ENCODE measurements at places on chromosomes 11 and 22. TPM values are rescaled to one million over a fixed set of nuclear protein-coding genes. Genes with fewer than 3 reads are reported as not detected.
A peak's percentile ranks its signal among the peaks of the same experiment; 100 is the strongest.

GRCh38 chr22:34761111-34761510 lies 304.8 kb upstream of the ISX start:
- DNase-seq, result no peak

DNA sequence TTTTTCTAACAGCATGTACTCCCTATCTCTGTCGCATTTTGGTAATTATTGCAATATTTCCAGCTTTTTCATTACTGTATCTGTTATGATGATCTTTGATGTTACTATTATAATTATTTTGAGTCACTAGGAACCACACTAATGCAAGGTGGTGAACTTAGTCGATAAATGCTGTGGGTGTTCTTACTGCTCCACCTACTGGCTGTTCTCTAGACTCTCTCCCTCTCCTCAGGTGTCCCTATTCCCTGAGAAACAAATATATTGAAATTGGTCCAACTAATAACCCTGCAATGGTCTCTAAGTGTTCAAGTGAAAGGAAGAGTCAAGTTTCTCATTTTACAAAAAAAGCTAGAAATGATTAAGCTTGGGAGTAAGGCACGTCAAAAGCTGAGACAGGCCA lies 10.5 kb downstream of the ARL14EP start:
- no peak for DNase-seq

- DNase-seq, result peak; percentile 2
Measured at GRCh38 chr11:45563171-45563570, 102.3 kb downstream of the CHST1 start.

GRCh38 chr11:62786318-62787004 lies 741 bp upstream of the TMEM179B start:
- peak; percentile 98 for DNase-seq

The KCNE3 gene
- total RNA-seq, result 1.8 TPM

The HMGXB4 gene
- 20.9 TPM for total RNA-seq

- no peak for DNase-seq
Measured at GRCh38 chr11:129283141-129283540, 91.0 kb upstream of the ARHGAP32 start.

DNA sequence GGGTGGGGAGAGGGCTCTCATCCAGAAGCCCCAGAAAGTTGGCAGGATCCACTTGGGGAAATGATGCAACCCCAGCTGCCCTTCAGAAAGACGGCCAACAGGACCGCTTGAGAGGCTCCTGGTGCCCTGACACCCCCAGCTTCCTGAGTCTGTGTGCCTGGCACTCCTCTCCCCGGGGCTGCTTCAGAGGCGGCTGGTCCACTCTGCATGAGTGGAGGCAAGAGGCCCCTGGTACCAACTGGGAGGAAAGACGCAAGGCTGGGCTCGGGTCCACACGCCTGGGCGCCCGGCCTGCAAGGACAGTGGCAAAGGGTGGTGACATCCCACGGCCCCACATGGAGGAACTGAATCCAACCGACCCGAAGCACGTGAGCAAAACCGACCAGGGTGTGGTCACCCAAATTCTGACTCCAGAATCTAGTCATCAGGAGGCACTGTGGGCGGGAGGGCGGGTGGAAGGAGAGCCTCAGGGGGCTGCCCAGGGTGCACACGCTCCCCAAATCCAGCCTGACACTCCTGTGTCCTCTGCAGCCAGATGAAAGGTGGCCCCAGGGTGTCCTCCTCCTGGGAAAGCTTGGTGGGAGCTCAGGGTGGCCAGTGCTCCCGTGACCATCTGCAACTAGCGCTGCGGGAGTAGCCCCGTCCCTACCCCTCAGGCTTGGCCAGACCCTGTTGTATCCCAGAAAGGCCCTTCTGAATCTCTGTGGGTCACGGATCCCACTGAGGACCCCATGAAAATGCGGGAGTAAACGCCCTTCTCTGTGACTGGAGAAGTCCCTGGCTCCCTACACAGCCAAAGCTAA lies 3.7 kb downstream of the RNH1 start:
- DNase-seq, result peak; percentile 96

- no peak for DNase-seq
Measured at GRCh38 chr11:112481431-112481830, 220.8 kb upstream of the PLET1 start.

- no peak for DNase-seq
Measured at GRCh38 chr11:47467357-47467756, 18.4 kb upstream of the RAPSN start.

The MMP3 gene
- 5.1 TPM for total RNA-seq

DNA sequence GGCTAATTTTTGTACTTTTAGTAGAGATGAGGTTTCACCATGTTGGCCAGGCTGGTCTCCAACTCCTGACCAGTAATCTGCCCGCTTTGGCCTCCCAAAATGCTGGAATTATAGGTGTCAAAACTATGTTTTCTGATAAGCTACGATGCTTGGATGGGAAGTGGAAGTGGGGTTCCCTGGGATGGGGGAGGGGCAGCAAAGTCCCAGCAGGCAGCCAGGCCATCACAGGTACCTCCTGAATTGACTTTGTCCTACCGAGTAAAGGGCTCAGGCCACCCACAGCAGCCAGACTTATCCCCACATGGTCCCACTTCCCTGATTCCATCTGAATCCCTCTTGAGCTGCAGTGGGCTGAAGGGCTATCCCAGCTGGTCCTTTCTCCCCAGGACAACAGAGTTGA lies 6.9 kb downstream of the FTH1 start:
- DNase-seq, result no peak

GRCh38 chr11:61343792-61344745 lies 11.0 kb downstream of the TKFC start:
- peak; percentile 34 for DNase-seq

The CNGA4 gene
- under 0.01 TPM for total RNA-seq

DNA sequence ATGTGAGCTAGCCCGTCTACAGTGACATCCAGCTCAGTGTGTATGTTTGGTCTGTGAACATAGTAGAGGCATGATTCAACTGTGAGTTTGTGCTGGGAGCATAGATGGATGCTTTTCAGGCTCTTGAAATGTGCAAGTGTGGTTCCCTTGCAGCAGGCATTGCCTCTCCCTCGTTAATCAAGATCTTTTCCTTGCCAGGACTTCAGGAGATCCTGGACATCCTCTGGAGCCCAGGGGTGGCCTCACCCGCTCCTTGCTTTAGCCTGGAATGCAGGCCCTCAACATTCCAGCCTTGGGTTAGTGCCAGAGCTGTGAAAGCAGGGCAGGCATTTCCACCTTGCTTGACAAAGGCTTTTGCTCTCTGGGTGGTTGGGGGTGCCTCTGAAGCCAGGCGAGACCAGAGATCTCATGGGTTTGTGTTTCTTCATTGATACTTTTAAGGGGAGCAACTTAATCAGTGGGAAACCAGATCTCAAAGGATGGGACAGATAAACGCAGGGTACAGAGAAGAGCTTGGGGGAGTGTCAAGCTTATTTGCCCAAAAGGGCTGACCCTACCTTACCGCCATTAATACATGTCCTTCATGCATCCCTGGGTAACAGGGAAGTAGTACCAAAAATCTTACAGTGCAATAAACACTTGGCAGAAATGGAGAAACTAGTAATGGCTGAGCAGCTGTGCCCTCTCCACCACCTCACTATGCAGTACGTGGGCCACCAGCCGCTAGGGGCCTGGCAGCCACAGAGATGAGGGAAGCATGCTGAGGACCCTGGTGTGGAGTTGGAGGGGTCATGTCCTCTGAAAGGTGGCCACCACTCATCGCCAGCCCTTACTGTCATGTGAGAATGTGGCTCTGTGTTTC lies 72.1 kb downstream of the PTPRJ start:
- DNase-seq, result peak; percentile 81

DNA sequence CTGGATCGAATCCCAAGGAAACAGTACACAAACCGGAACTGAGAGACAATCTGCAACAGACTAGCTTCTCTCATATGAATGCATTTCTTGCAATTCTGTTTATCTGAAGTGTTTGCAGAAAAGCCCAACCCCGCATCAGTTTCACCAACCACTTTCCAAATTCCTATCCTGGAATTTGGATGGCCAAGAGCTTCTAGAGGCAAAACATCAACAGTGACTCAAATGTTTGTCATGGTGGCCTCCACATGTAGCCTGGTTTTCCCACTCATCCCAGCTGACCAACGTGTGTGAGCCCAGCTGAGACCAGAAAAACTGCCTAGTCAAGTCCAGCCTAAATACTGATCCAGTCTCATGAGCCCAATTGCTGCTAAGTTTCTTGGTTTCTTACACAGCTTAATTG lies 8.3 kb upstream of the MIEF1 start:
- peak; percentile 98 for DNase-seq

DNA sequence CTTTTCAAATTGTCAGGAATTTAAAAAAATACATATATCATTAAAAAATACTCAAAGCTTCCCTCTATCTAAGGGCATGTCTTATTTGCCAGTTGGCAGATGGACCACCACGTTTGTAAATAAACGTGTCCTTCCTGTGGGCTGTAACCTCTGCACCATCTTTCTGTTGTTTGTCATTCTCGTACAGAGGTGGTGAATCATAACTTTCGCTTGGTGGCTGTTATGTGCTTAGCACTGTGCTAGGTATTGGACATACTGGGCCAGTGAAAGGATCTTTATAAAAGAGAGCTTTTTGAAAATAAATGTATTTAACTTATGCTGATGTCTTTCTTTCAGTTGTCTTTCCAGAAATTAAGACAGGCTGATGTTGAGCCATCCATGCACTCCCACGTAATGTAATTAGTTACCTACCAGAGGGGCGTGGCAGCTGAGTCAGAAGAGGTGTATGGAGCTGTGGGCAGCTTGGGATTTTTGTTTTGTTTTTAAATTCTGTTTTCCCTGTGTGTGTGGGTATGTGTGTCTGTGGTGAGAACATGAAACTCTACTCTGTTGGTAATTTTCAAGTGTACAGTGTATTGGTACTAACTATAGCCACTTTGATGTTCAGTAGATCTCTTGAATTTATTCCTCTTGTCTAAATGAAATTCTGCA lies 62.7 kb downstream of the TECTA start:
- no peak for DNase-seq

DNA sequence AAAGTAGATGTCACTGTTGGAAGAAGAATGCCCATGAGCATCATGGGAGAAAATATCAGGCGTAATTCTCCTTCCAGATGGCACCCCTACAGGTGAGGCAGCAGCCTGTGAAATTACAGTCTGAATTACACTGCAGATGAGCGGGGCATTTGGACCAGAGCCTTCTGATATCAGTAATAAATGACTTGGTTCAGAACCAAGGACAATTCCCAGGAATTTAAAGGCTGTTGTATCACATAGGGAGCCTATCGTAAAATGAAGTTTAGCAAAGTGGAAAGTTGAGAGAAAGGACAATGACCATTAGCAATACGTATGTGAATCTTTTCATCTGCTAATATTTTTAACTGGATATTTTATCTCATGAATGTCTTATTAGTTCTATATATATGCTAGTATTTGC lies 61.3 kb downstream of the PRMT3 start:
- no peak for DNase-seq

DNA sequence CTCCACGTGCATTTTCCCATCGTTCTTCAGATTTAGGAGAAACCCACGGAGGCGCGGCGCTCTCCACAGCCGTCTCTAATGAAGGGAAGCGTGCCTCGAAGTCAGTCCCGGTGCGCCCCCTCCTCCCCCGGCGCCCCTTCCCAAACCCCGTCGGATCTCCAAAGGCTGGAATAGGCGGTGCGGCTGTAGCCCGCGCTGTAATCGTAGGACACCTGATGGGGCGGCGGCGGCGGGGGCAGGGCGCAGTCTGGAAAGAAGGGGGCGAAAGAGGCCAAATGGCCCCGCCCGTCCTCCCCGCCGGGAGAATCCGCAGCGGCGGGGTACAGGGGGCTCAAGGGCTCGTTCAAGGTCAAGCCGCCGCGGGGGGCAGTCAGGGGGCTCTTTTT lies 1.3 kb downstream of the FAM181B start:
- DNase-seq, result no peak

DNA sequence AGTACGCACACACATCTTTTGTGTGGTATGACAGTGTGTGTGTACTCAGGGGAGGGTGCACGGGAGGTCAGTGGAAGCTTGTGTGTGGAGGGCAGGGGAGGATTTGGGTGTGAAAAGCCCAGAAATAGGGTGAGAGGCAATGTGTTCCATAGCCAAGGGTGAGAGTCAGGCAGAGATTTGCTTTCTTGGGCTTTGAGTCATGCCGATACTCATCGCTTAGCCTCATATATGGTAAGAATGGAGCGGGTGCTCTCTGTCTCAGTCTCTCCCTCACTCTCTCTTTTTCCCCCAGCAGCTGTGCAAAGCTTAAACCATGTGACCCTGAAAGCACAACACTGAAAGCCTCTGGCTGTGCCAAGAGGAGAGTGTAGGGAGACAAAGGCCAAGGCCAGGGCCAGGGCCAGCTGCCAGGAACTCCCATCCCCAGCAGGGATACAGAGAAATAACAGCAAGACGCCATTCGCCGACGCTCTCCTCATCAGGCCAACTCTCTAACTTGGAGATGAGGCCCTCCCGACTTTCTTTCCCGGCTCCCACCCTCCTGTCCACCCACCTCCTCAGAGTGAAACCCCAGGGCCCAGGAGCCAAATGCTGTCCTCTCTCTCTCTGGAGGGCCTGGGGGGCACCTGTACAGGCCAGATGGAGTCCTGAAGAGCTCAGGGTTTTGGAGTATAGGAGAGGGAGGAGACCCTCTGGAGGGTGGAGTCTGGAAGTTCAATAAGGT lies 20.3 kb upstream of the MICAL3 start:
- peak; percentile 86 for DNase-seq

DNA sequence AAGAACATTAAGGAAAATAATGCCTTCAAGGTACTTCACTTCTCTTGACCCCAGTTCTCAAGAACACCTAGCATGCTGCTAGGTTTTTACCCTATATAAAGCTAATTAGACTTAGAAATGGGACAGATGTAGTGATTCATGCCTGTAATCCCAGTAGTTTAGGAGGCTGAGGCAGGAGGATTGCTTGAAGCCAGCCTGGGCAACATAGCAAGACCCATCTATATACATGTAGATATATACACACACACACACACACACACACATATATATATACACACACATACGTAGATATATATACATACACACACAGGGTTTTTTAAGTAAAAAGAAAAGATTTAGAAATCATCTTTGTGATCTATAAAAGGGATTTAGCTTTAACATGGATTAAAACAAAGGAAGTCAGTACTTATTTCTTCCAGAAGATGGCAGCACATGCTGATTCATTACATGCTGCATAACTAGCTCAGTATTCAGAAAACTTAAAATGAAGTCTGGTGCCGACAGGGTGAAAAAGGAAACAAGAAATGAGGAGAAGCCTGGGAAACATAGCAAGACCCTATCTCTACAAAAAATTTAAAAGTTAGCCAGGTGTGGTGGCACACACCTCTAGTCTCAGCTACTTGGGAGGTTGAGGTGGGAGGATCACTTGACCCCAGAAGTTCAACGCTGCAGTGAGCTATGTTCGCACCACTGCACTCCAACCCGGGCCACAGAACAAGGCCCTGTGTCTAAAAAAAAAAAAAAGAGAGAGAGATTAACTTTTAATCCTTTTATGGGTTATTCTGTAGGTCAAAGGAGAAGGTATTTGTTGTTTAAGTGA lies 28.5 kb upstream of the RBX1 start:
- DNase-seq, result no peak

The MIEF1 gene
- 21.8 TPM for total RNA-seq

GRCh38 chr11:115334932-115335788 lies 169.1 kb downstream of the CADM1 start:
- DNase-seq, result no peak

The CRACR2B gene
- 0.72 TPM for total RNA-seq

The MPZL2 gene
- not detected for total RNA-seq

DNA sequence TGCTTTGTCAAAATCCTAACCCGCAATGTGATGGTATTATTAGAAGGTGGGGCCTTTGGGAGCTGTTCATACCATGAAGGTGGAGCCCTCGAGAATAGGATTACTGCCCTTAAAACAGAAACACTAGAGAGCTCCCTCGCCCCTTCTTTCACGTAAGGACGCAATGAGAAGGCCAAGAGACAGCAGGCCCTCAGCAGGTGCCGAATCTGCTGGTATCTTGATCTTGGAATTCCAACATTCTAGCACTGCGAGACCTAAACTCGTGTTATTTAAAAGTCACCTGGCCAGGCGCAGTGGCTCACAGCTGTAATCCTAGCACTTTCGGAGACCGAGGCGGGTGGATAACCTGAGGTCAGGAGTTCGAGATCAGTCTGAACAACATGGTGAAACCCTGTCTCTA lies 33.1 kb downstream of the LARGE1 start:
- no peak for DNase-seq
